ENCODE measurements at places on chromosomes 2 and 18.
A peak's percentile ranks its signal among the peaks of the same experiment; 100 is the strongest.

GRCh38 chr2:232955856-232956255, 57.2 kb downstream of the NGEF start:
- no peaks in the 10 kb centered on the region for H3K27me3 ChIP-seq
- peaks cover 2% of the 10 kb centered on the region for H3K4me1 ChIP-seq
- no peaks in the 10 kb centered on the region for H3K36me3 ChIP-seq
- H3K4me3 ChIP-seq: no peak overlapping the region
- no peak overlapping the region for H3K27ac ChIP-seq
- no peak for DNase-seq

GRCh38 chr2:98515250-98515991, 70.8 kb downstream of the INPP4A start:
- H3K36me3 ChIP-seq: peaks cover 4% of the 10 kb centered on the region
- no peak for DNase-seq
- no peak overlapping the region for H3K4me3 ChIP-seq
- no peak overlapping the region for H3K27ac ChIP-seq
- no peaks in the 10 kb centered on the region for H3K4me1 ChIP-seq
- no peaks in the 10 kb centered on the region for H3K27me3 ChIP-seq

DNA sequence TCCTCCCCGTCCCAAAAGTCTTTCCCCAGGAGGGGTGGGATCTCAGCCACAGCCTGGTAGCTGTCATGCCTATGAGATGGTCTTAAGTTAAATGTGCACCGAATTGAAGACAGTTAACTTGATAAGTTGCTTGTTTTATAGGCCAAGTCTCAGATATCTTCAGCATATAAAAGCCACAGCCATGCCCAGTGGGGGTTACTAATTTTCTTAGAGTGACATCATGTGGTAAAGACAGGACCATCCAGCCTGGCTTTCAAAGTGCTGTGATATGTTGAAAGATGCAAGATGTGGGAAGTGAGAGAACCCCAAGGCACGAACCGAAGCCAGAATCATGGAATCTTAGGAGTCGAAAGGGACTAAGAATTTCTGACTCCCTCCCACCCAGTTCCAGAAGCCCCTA, 42.1 kb upstream of the FAM124B start:
- no peak overlapping the region for H3K4me3 ChIP-seq
- no peak for DNase-seq
- no peak overlapping the region for H3K27ac ChIP-seq
- H3K4me1 ChIP-seq: no peaks in the 10 kb centered on the region
- peaks cover 12% of the 10 kb centered on the region for H3K27me3 ChIP-seq

- no peaks in the 10 kb centered on the region for H3K36me3 ChIP-seq
- DNase-seq: peak; percentile 75
- H3K27me3 ChIP-seq: no peaks in the 10 kb centered on the region
- peaks cover 48% of the 10 kb centered on the region for H3K4me1 ChIP-seq
Observed at GRCh38 chr2:36376319-36376765, 20.8 kb downstream of the CRIM1 start.

GRCh38 chr2:120686511-120687168, 49.0 kb upstream of the GLI2 start:
- peaks cover 23% of the 10 kb centered on the region for H3K27me3 ChIP-seq
- H3K27ac ChIP-seq: no peak overlapping the region
- no peaks in the 10 kb centered on the region for H3K36me3 ChIP-seq

DNA sequence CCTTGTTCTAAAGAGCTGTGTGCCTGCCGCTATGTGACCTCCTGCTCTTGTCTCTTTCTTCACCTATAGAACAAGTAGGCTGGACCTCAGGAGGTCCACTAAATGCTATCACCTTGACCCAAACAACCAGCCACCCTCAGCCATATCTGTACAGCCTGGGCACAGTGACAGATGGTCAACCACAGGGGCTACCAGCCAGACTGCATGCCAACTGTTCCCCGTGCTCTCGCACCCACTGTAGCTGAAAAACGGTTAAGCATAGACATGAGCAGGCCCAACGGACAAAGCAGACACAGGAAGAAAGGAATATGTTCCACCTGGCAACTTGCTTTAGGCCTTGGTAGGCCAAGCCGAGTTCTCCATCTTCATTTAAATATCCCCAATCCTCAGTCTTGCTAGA, 43.2 kb upstream of the ACAA2 start:
- H3K27ac ChIP-seq: no peak overlapping the region
- H3K4me3 ChIP-seq: no peak overlapping the region
- peaks cover 26% of the 10 kb centered on the region for H3K36me3 ChIP-seq
- peaks cover 30% of the 10 kb centered on the region for H3K4me1 ChIP-seq
- H3K27me3 ChIP-seq: no peaks in the 10 kb centered on the region
- DNase-seq: no peak

DNA sequence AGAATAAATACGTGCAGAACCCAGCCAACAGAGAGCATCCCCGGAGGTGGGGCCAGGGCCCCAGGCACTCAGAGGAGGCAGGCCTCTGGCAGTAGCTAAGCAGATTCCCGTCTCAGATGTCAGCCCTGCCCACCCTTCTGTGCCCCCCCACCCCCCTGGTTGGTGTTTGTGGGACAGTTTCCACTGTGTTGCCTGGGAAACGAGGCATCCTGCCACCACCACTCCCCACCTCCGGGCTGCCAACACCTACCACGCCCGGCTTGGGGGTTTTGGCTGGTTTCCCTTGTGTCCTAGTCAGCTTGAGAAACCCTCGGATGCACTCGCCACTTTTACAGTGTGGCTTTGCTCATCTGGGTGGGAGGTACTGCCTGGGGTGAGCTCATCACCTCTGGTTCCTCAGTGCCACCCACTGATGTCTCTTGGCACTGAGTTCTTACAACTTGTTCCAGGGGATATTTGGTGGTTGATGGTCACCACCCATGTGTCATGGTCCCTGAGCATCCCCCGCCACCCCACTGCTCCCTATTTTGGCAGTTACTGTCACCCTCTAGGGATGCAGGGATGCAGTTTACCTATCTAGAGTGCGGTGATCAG, 72.4 kb upstream of the YWHAQ start:
- no peak for DNase-seq
- peaks cover 14% of the 10 kb centered on the region for H3K4me1 ChIP-seq

DNA sequence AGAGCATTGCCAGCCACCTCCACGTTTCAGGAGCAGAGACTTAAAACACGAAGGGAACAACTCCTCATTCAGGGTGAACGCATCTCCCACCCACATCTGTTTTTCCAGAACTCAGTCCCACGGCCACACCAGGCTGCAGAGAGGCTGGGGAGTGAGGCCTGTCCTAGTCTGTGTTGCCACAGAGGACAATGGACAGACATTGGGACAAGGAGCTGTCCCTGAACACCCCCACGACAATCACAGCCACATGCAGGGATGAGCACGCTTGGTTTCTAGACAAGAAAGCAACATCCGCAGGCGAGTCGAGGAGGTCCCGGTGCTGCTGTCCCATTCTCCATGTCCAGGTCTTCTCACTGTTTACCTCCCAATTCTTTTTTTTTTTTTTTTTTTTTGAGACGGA, 167.4 kb downstream of the EIPR1 start:
- DNase-seq: no peak
- no peak overlapping the region for H3K4me3 ChIP-seq
- H3K27me3 ChIP-seq: no peaks in the 10 kb centered on the region
- H3K27ac ChIP-seq: no peak overlapping the region

GRCh38 chr18:76456018-76456750, 38.9 kb downstream of the ZNF516 start:
- peaks cover 19% of the 10 kb centered on the region for H3K36me3 ChIP-seq
- no peak overlapping the region for H3K27ac ChIP-seq
- DNase-seq: no peak
- H3K27me3 ChIP-seq: no peaks in the 10 kb centered on the region
- peaks cover 12% of the 10 kb centered on the region for H3K4me1 ChIP-seq

- no peak overlapping the region for H3K4me3 ChIP-seq
- H3K4me1 ChIP-seq: peaks cover 3% of the 10 kb centered on the region
- H3K27ac ChIP-seq: no peak overlapping the region
- no peak for DNase-seq
- H3K36me3 ChIP-seq: no peaks in the 10 kb centered on the region
- H3K27me3 ChIP-seq: no peaks in the 10 kb centered on the region
Observed at GRCh38 chr2:158695305-158695704, 99.8 kb upstream of the DAPL1 start.

- no peaks in the 10 kb centered on the region for H3K4me1 ChIP-seq
- peaks cover 32% of the 10 kb centered on the region for H3K36me3 ChIP-seq
- no peak for DNase-seq
- H3K27me3 ChIP-seq: no peaks in the 10 kb centered on the region
- no peak overlapping the region for H3K27ac ChIP-seq
Observed at GRCh38 chr2:188997263-188997662, 23.1 kb downstream of the COL3A1 start.

GRCh38 chr2:137383391-137383790, 580.9 kb upstream of the HNMT start:
- no peaks in the 10 kb centered on the region for H3K27me3 ChIP-seq
- H3K4me3 ChIP-seq: no peak overlapping the region
- DNase-seq: no peak
- H3K36me3 ChIP-seq: no peaks in the 10 kb centered on the region
- no peak overlapping the region for H3K27ac ChIP-seq

Measured in large intestine (tissue), 12 donors.